Astrocyte (in vitro differentiated cells and primary cell): ENCODE measurements at places on chromosomes 1 and 21. TPM values are rescaled to one million over a fixed set of nuclear protein-coding genes. Genes with fewer than 3 reads are reported as not detected.

FAM163A gene
- total RNA-seq = not detected in 2 replicates

OR2T33 gene
- total RNA-seq = not detected in 2 replicates

PBX1 gene
- 34.2 and 37.2 TPM in 2 replicates for total RNA-seq

DYRK3 gene
- total RNA-seq = 8.2 and 8.7 TPM in 2 replicates

RBM34 gene
- total RNA-seq = 102 and 129 TPM in 2 replicates

GRIK3 gene
- 0.12 and 0.16 TPM in 2 replicates for total RNA-seq

SLAMF6 gene
- total RNA-seq = not detected in 2 replicates

PRDM16 gene
- 0.43 and 1.5 TPM in 2 replicates for total RNA-seq

CLEC20A gene
- total RNA-seq = not detected in 2 replicates

AMIGO1 gene
- 1.2 and 1.8 TPM in 2 replicates for total RNA-seq

IFNLR1 gene
- 0.94 and 1.5 TPM in 2 replicates for total RNA-seq
